ENCODE measurements at places on chromosomes 5 and 9.

DNA sequence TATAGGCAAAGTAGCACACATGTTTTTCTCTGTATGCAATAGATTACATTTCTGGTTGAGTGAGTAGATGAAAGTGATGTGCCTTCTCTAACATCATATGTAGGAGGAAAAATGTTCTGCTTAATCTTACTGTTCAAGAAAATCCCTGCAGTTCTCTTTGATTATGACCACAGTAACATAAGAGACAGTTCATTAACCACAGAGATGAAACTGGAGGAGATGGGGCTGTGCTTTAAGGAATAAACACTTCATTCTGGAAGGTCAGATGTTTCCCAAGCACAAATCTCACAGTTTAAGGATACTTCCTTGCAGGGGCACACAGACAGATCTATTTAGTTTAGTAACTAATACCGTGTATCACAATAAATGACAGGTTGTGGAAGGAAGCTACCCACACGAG, 150.2 kb downstream of the SEMA5A start:
- DNase-seq: no peak

DNA sequence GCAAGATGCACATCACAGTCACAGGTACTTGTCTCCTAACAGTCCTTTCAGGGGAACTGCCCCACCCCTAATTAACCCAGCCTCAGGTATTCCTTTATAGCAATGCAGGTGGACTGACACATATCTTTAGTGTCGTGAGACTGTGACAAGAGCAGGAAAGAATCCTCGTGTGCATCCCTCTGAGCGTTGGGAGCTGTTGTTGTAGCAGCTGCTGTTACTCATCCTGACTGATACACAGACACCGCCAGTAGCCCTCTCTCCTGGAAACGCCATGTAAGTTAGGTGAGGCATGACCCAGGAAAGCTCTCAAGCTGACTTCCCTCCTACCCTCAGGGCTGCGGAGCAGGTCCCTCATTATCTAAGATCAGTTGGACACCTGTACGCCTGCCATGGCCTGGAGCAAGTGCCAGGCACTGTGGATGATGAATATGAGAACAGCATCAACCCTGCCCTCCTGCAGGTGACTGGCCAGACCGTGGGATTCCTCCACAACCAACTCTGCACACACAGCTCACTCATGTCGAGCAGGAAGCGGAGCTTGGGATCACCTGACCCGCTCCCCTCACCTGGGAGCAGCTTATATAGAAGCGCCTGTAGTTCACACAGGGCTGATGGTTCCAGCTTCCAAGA, 10.2 kb upstream of the LCN15 start:
- DNase-seq: no peak

- no peak for DNase-seq
Observed at GRCh38 chr9:107999890-108000289, 510.3 kb upstream of the KLF4 start.

DNA sequence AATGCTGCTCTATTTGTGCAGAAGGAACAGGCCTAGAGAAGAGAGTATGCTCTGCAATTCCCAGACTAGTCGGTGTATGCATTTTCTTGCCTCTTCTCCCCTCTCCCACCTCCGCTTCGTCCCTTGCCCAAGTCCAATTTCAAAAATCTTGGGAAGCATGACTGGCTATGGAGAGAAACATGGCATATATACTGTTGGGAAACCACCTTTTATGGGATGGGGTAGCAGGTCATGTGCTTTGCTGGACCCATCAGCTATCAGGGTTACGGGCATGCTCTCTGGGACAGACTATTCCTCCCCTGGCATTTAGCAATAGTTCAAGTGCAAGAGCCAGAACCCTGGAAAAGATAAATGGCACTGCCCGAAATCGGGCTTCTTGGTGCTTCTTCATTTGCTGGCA, 12.0 kb downstream of the ISL1 start:
- no peak for DNase-seq

GRCh38 chr5:6961837-6962635, 248.8 kb downstream of the TENT4A start:
- no peak for DNase-seq

- peak; percentile 32 for DNase-seq
Observed at GRCh38 chr5:53008751-53009150, 19.6 kb downstream of the ITGA2 start.

GRCh38 chr5:153658606-153659005, 168.1 kb downstream of the GRIA1 start:
- DNase-seq: no peak

DNA sequence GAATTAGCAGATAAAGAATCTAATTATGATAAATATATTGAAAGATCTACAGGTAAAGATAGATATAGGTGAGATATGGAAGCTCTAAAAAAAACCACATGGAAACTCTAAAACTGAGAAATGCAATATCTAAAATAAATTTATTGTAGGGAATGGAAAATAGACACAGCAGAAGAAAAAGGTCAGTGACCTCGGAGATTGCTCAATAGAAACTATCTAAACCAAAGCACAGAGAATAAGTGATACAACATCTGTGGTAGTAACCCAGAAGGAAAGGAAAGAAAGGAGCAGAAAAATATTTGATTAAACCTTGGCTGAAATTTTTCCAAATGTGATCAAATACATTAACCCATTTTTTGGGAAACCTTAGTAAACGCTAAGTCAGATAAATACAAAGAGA, 43.1 kb upstream of the GLIPR2 start:
- no peak for DNase-seq

DNA sequence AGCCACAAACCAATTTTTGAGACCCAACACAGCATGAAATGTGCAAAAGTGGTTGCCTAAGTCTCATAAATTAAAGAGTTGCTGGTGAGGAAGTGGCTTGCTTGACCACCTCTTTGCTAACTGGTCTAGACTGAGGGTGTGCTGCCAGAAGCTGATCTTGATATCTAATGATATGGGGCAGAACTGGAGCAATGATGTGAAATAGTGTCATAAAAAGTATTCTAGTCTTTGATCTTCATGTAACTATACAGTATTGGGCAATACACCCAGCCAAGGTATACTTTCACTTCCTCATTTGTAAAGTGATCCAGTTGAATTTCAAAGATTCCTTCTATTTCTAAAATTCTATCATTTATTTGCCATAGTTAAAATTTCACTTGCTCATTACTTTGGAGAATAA, 5.9 kb upstream of the YTHDC2 start:
- no peak for DNase-seq

- DNase-seq: no peak
Observed at GRCh38 chr9:18490641-18491370, 16.9 kb downstream of the ADAMTSL1 start.

DNA sequence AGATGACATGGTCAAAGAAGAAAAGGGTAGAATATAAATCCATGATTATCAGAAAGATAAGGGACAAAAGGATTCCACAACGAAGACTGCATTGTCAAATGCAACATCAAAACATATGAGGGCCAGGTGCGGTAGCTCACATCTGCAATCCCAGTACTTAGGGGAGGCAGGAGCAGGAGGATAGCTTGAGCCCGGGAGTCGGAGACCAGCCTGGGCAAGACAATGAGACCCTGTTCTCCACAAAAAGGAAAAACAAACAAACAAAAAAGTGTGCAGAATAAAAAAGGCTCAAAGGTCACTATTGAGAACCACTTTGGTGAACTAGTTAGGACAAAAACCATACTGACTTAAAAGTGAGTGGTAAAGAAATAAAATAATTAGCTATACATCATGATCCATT, 60.2 kb upstream of the NR5A1 start:
- DNase-seq: no peak

DNA sequence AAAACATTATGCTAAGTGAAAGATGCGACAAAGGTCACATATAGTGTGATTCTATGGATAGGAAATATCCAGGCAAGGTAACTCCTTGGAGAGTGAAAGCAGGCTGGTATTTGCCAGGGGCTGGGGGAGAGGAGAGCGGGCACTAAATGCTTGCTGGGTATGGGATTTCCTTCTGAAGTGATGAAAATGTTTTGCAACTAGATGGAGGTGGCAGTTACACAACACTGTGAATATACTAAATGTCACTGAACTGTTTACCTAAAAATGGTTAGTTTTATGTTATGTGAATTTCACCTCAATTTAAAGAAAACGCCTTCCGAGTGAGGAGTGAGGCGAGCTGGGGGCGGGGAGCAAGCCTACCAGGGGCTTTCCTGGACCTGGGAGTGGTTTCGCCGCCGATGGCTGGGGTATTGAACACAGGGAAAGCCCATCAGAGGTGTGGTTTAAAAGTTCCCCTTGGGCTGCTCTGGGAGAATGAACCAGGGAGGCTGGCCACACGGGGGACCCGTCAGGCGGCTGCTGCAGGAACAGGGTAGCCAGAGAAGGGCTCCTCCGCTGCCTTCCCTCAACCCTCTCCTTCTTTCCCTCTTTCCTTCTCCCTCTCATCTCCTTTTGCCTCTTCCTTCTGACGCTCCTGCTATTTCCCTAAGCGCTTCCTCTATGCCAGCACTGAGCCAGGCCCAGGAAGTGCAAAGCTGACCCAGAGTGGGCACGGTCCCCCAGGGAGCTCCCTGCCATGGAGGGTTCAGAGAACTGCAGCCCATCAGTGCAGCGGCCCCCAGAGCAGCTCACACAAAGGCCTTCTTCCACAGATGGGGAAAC, 4.9 kb downstream of the AKNA start:
- peak; percentile 33 for DNase-seq

DNA sequence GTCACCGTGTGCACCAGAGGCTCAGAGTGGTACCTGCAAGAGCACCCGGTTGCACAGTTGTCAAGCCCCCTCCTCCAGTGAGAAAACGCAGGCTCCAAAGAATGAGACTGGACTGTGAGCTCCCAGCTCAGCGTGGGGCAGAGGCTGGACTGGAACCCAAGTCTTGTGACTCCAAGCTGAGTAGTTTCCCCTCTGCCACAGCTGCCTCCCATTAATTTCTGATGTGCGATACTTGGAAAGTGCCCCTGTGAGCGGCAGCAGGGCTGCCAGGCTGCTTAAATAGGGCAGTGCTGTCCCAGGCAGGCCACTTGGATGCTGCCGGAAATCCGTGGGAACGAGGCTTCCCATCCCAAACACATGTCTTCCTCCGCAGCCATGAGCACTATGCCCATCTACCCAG, 62.2 kb upstream of the ANGPTL2 start:
- no peak for DNase-seq

DNA sequence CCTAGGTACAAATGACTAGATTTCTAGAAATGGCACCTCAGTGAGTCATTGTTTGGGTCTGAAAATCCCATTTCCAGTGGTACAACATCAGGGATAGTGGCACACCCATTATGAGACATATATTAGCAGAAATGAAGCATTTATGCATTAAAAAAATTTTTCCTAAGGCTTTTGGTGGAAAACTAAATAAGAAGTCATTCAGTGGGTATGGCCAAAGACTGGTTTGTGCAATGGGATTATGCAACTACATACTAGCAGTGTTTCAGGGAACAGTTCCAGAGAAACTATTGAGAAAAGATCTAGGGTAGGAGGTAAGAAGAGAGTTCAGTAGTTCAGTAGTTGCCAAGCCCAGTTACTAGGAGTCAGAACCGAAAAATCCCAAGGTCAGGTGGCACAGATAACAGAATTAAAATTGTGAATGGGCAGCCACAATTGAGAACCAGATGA, 106.5 kb upstream of the HAPLN1 start:
- DNase-seq: peak; percentile 25

DNA sequence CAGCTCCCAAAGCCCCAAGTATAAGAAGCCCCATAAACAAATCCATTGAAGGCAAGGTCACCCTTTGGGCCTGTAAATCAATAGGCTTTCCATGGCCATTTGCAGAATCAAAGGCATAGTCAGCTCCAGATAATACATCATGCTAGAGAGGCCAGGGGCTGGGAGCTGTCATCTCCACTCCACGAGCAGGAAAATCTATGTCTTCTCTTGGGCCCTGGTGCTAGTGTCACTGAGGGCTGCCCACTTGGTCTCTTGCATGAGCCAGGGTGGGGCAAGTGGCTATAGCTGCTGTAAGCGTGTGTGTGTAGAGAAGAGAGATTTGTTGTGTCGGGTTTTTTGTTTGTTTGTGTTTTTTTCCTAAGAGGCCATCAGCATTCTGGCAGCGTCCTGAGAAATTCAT, 90.0 kb upstream of the ZNF618 start:
- DNase-seq: no peak

GRCh38 chr5:108924457-108924961, 176.8 kb downstream of the FER start:
- peak; percentile 70 for DNase-seq

DNA sequence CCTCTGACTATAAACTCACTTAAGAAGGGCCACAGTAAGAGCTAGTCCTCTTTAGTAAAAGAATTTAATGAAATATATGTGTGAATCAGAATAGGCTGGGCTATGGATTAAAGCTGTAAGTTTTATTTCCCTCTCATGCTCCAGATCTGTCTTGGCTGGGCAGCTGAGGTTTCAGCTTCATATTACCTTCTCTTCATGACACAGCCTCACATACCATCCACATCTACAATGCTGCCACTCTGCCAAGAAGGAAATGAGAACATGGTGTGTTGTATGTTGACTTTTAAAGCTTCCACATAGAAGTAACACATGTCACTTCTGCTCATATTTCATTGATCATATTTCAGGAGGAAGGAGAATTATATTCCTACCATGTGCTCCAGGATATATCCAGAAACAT, 776.0 kb upstream of the ACO1 start:
- DNase-seq: no peak

- DNase-seq: no peak
Observed at GRCh38 chr9:91415290-91415689, 8.3 kb downstream of the NFIL3 start.

GRCh38 chr5:12870872-12871539, 966.8 kb upstream of the CTNND2 start:
- no peak for DNase-seq

DNA sequence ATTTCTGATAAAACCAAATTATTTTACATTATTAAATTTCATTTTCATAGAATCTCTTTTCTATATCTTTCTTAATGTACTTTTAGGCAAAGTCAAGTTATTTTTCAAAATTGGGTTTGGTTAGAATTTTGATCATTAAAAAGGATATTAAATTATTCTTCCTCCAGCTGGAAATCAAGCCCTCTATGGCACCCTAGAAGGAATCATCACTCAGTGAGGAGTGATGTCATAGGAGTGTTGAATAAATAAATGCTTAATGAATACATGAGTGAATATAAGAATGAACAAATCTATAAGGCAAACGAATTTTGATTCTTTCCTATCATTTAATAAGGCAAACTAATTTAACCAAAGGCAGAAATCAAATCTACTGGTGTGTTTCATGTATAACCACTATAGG, 639.9 kb downstream of the PDE4D start:
- DNase-seq: no peak

- DNase-seq: no peak
Observed at GRCh38 chr5:149667829-149668330, 62.2 kb upstream of the PPARGC1B start.

- no peak for DNase-seq
Observed at GRCh38 chr5:73112359-73112758, 8.0 kb upstream of the TMEM171 start.

GRCh38 chr5:139745132-139745799, 50.3 kb upstream of the PSD2 start:
- DNase-seq: no peak
